EL (cell line): ENCODE measurements at places on chromosomes 7 and 10.

GRCh38 chr10:3895045-3895631 lies 110.1 kb upstream of the KLF6 start:
- DNase-seq = peak; percentile 55

GRCh38 chr7:143258831-143259230 lies 4.4 kb upstream of the GSTK1 start:
- no peak for DNase-seq

- no peak for DNase-seq
Measured at GRCh38 chr7:131547589-131547988, 8.8 kb downstream of the PODXL start.

- DNase-seq = no peak
Measured at GRCh38 chr7:84677117-84677732, 482.6 kb upstream of the SEMA3A start.

GRCh38 chr7:149431486-149432120 lies 29.3 kb downstream of the ZNF777 start:
- no peak for DNase-seq

DNA sequence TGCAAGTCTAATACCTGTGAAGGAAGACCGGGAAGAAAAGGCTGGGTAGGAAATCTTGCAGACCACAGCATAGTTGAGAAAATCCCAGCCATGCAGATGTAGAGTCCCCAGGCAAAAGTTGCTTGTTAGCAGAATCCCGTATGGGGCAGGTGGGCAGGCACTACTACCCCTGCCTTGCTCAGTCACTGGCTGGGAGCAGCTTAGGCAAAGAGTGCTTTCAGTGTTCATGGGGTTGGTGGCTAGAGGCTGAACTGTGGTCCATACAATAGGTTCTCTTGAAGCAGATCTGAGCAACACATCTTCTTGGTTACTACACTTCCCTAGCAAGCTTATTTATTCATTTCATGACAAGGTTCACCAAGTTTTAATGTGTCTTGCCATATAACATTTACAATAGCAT lies 92.6 kb downstream of the AHCYL2 start:
- no peak for DNase-seq

GRCh38 chr10:7423521-7423920 lies 12.7 kb upstream of the SFMBT2 start:
- no peak for DNase-seq

- DNase-seq = no peak
Measured at GRCh38 chr10:20627087-20627486, 270.0 kb downstream of the NEBL start.

DNA sequence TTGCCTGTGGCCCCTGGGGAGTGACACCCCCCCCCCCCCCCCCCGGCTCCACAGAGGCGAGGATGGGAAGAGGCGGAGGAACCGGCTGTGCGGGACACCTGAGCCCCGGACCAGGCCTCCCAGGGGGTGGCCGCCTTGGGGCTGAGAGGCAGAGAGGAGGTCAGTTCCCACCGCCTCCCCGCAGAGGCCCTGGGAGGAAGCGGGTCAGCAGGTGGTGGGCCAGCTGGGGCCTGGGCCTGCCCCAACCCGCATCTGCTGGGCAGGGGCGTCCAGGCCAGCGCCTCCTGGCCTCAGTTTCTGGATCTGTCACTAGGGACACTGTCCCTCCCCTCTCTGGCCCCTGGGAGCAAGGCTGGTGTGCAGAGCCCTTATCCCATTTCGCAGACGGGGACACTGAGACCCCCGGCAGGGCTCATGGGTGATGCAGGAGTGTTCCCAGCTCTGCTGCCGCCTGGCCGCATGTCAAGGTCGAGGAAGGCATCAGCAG lies 14.6 kb upstream of the LFNG start:
- no peak for DNase-seq

GRCh38 chr7:47394751-47395252 lies 187.1 kb downstream of the TNS3 start:
- DNase-seq = no peak

GRCh38 chr10:59148701-59149100 lies 27.7 kb upstream of the PHYHIPL start:
- no peak for DNase-seq

DNA sequence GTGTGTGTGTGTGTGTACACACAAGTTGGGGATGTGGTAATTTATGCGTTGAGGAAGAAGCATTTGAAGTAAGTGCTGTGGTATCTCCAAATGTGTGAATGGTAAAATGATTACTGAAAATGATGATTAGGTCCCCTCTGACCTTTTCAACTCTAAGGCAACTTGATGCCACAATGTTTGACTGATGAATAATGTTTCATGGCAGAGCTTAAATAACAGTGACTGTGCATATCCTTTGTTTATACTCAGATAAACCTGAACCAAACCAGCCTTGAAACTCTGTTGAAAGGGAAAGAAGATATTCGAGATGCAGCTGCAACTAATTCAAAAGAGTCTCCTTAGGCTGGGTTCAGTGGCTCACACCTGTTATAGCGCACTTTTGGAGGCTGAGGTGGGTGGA lies 64.8 kb upstream of the YAE1 start:
- DNase-seq = no peak

GRCh38 chr10:84944187-84944586 lies 615.8 kb downstream of the CCSER2 start:
- DNase-seq = no peak

DNA sequence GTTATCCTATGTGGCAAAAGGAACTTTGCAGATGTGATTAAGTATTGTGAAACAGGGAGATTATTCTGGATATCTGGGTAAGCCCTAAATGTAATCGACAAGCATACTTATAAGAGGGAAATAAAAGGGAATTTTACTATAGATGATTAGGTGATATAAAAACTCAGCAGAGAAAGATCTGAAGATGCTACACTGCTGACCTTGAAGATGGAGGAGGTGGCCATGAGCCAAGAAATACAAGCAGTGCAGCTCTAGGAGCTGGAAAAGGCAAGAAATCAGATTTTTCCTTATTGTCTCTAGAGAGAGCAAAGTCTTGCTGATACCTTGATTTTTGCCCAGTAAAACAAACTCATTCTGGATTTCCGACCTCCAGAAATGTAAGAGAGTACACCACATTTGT lies 67.7 kb downstream of the BRAF start:
- DNase-seq = no peak

DNA sequence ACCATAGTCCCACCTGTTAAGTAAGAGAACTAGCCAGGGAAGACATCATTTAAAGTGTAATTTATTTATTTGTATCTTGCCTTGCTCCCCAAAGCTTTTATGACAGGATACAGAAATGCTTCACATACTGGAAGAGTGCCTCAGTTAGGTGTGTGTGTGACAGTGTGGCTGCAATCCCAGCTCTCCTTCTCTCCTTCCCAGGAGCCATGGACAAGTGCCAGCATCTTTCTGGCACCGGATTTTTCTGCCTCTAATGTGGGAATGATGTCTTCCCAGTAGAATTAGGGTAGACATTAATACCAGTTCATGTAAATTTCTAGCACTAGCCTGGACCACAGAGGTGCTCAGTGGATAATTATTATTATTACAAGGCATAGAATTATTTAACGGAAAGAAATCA lies 30.3 kb upstream of the ATXN7L1 start:
- DNase-seq = no peak

DNA sequence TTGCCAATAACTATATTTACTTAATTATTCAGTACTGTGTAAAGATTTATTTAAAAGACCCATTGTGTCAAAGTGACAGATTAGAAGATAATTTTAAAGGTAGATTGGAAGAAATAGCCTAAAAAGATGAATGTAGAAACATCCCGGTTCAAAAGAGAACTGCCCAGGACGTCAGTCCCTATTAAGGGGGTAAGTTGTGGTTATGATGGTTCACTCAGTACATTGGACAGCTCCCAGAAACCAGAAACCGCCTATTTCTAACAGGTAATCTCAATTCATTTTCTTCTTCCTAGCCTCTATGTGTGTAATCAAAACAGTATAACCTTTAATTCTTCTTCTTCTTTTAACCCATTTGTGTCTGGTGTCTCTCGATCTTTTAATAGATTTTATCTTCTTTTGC lies 1.5 kb upstream of the FERD3L start:
- peak; percentile 24 for DNase-seq

DNA sequence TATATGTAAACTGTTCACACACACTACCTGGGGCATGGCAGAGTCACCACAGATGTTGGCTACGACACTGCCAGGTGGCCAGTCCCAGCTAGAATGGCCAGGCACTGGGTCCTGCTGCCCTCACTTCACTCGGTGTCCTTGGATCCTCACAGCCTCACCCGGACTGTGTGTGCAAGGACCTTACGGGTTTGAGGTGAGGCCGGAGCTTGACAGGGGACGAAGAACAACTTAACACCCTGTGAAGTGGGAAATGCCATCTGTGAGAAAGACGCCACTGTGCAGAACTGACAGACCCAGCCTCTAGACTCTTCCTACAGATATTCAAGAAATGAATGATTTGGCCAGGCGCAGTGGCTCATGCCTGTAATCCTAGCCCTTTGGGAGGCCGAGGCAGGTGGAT lies 46.7 kb downstream of the KLRG2 start:
- DNase-seq = no peak

DNA sequence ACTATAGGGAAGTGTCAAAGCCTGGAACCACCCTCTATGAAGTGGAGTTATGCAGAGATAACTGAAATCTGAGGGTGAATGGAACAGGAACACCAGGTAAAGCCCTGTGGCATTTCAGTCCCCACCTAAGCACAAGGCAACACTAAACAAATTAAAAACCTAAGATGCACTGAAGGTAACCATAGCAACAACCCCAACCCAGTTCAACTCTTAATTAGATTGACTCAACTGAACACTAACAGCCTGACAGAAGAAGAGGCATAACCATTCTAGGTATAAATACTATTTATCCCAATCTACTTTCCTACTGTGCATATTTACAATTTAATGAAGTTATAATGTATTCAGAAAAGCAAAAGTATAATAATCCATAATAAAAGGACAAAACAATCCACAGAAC lies 9.2 kb upstream of the GIMAP5 start:
- no peak for DNase-seq

DNA sequence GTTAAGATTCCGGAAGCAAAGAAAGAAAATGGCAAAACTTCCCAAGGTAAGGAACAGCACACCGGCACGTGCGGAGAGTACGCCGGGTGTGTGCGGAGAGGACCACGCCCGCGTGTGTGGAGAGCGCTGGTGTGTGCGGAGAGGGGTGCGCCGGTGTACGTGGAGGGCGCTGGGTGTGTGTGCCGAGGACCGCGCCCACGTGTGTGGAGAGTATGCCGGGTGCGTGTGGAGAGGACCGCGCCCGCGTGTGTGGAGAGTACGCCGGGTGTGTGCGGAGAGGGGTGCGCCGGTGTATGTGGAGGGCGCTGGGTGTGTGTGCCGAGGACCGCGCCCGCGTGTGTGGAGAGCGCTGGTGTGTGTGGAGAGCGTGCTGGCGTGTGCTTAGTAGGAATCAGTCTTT lies 48.6 kb upstream of the DPYSL4 start:
- DNase-seq = no peak

DNA sequence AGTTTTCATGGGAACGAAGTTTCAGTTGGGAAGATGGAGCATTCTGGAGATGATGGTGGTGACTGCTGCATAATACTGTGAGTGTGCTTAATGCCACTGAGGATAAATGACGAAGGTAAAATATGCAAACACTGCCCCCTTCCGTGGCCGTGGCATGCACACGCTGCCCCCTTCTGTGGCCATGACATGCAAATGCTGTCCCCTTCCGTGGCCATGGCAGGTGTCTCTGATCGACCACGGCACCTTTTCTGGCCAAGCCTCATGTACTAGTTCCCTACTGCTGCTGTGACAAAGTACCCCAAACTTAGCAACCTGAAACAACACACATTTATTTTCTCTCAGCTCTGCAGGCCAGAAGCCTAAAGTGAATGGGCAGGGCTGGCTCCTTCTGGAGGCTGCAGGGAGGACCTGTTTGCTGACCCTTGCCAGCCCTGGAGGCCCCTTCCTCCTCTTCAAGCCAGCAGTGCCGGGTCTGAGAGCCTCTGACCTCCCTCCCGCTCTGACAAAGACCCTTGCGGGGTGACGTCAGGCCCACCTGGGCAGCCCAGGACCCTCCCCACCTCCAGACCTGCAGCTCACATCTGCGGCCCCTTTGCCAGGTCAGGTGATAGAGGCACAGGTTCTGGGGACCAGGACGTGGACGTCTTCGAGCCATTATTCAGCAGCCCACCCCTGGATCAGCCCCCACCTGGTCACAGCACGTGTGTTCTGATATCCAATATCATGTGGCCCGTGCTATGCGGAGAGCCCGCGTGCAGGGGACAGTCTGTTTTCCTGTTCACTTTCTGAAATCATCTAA lies 82.0 kb downstream of the MICALL2 start:
- DNase-seq = no peak

DNA sequence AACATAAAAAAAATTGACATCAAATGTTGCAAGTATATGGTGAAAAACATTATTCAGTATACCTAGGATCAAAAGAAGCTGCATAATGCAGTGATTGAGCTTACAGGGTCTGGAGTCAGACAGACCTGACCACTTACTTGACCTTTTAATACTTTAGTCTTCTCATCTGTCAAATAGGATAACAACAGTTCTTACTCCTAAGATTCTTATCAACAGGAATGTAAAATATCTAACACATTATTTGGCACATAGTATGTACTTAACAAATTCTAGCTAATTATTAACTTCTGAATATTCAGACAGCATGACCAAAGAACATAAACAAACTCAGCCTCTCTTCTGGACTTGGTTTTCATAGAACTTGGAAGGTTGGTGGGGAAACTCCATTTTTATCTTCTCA lies 45.6 kb upstream of the PIP4K2A start:
- DNase-seq = no peak

GRCh38 chr7:93011351-93012294 lies 106.2 kb downstream of the SAMD9 start:
- peak; percentile 94 for DNase-seq

DNA sequence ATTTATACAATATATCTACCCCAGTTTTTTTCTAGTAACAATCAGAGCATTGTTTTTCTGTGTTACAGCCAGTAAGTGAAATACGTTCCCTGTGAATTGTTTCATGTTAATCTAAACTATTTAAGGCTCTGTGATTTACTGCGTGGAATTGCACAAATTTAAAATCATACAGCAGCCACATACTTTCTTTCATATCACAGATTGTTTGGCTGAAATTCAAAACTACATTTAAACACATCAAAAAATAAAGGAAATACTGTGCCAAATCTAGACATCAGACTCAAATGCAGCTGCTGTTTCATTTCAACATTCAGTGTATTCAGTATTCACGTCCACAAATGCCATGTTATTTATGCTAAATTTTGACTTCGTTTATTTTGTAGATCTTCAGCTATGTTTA lies 242.6 kb upstream of the HGF start:
- no peak for DNase-seq

GRCh38 chr10:32232378-32232777 lies 114.6 kb downstream of the EPC1 start:
- no peak for DNase-seq
